ENCODE measurements at places on chromosomes 6 and 20.
A peak's percentile ranks its signal among the peaks of the same experiment; 100 is the strongest.

- no peak for DNase-seq
Observed at GRCh38 chr20:24832518-24832917, 116.6 kb upstream of the CST7 start.

GRCh38 chr6:162864911-162865310 is 137.1 kb downstream of the PACRG start:
- no peak for DNase-seq

- no peak for DNase-seq
Observed at GRCh38 chr6:21666201-21666691, 72.7 kb downstream of the SOX4 start.

- DNase-seq = no peak
Observed at GRCh38 chr6:122222761-122223160, 176.7 kb upstream of the HSF2 start.

- no peak for DNase-seq
Observed at GRCh38 chr6:42162384-42162783, 10.8 kb upstream of the GUCA1A start.

GRCh38 chr6:1538369-1538768 is 71.3 kb upstream of the FOXC1 start:
- no peak for DNase-seq

DNA sequence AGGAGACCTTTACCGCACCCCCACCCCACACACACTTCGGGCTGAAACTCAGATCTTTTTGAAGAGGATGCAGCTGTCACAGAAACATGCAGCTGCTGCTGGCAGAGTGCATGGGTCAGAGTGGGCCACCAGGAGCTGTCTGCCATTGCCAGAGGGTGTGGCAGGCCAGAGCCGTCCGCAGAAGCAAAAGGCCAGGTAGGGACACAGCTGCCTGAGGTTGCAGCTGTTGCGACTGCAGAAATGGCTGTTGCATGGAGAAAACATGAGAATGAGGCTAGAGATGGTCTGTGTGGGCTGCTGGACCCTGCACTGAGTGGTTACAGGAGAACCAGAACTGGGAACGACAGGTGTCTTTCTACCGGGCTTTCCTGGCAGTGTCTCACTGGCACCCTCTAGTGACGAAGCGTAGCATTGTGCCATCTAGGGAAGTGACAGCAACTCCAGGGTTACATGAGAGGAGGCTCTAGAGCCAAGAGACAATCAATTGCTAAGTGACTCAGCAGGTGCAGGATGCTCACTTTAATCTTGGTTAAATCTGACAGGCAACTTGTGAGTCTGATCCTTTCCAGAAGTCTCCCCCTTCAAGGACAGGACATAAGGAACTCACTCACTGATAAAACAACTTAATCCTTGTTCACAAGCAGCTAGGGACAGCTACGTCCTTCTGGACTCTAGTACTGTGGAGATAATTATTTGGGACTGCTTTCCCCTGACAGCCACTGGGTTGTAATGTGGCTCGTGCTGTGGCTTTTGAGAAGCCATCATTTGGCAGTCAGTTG is 29.1 kb upstream of the SERPINB9 start:
- DNase-seq = peak; percentile 83

DNA sequence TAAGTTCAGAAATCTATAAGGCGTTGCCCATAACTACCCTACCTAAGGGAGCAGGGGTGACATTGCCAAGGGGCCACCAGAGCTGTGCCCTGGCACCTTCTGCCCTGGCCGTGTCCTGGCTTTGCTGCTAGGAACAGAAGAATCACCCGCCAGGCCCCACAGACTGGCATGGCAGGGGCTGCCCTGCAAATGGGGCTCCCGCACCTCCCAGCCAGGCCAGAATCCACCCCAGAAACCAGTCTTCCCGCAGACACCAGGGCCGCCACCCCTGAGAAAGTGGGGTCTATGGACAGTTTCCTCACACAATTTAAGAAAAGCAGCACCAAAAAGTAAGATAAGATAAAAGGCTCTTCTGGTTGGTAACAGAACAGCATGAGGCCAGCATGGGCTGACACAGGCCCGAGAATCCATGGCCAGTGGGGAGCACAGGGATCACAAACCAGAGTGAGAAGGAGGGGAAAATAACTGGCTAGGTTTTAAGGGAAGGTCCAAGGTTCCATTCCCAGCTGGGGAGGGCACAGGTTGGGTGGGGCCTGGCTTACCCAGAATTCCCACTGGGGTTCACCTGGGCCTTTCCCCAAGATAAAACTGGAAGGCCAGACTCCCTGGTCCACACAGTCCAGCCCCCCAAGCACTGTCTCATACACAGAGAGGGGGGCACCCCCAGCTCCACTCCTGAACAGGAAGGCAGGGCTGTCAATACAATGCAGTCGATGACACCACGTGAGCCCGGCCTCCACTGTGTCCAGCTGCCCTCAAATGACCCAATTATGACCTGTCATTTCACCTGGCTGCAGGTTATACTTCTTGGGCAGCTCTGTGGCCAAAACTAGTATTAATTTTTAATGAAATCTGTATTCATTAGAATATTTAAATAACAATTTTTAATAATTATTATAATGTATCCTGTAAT is 59.4 kb downstream of the PYGB start:
- DNase-seq = no peak

- no peak for DNase-seq
Observed at GRCh38 chr6:163296835-163297519, 117.5 kb upstream of the QKI start.

DNA sequence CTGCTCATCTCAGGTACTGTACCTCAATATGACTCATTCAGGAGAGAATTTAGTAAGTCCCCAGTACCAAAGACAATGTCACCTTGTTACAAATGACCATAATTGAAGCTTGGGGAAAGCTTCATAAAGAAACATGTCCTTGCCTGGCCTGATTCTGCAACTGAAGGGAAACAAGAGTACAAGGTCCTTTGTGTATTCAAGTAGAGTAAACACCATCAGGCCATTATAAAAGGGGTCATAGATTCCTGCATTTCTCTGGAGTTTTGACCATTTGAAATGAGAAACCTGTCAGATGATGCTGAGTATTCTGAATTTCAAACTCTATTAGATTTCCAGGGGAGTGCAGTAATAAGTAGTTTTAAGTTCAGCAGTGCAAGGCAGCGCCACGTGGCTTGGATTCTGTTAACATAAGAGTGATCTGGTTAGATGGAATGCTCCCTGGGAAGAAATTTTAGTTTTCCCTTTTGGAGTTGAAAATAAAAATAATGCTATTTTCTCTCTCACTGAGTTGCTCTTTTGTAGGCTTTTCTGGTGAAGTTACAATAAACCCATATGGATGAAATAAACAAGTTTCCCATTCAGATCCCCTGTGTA is 1054.3 kb downstream of the EPHA7 start:
- DNase-seq = no peak

- no peak for DNase-seq
Observed at GRCh38 chr6:2599817-2600216, 150.9 kb downstream of the MYLK4 start.

DNA sequence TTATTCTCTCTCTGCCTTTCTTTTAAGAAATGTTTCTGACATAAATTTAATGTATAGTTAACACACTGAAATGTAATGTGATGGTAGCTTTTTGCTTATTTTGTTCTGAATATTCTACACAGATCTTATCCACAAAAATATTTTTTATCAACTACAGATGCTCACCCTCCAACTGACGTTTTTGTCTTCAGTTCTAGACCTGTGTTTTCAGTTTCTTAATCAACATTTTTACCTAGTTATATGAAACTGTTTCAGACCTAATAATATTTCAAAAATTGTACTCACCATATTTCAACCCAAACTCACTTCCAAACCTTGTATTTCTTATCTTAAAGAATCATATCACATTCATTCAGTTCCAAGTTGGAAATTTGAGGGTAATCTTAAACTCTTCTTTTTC is 452.8 kb downstream of the RFPL4B start:
- no peak for DNase-seq

DNA sequence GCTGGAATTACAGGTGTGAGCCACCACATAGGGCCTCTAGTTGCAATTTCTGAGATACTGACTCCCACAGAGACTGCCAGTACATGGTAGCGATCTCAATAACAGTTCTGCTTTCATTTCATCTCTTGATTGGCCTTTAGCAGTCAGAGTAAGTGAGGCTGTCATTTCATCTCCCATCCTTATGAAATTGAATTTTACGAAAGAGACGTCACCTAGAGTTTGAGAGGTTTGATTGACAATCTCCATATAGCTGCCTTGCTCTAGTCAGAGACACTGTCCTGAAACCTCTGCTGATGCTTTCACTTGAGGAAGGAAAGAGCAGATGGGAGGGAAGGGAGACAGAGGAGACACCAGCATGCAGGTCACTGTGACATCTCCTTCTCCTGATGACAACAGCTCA is 466.1 kb downstream of the NKAIN2 start:
- no peak for DNase-seq

- no peak for DNase-seq
Observed at GRCh38 chr20:13113731-13114130, 105.0 kb downstream of the SPTLC3 start.

DNA sequence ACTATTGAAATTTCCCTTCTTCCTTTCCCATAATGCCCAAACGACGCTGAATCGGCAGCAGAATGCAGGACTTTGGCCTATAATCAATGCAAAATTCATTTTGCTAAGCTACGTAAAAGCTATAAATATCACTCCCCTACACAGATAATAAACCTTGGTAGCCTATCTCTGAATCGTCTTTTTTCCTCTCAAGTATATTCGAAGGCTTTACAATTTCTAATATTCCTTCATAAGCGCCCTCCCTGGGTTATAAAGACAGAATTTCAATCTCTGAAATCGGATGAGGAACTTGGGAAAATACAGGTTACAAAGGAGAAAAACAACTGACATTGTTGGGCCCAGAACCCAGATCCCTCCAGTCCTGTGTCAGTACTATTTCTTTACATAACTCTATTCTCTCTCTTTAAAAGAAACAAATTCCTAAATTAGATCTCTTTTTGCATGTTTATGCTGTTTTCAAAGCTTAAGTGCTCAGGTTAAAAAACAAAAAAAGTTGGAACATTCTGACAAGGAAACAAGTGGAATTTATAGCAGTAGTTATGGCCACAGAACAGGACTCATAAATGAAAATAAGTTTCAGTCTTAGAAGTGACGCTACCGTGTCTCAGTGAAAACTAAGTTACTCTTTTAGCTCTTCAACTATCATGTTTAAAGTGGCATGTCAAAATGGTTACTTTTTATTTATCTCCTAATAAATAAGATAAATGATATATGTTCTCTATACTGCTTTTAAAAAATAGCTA is 84.5 kb downstream of the SESN1 start:
- no peak for DNase-seq

DNA sequence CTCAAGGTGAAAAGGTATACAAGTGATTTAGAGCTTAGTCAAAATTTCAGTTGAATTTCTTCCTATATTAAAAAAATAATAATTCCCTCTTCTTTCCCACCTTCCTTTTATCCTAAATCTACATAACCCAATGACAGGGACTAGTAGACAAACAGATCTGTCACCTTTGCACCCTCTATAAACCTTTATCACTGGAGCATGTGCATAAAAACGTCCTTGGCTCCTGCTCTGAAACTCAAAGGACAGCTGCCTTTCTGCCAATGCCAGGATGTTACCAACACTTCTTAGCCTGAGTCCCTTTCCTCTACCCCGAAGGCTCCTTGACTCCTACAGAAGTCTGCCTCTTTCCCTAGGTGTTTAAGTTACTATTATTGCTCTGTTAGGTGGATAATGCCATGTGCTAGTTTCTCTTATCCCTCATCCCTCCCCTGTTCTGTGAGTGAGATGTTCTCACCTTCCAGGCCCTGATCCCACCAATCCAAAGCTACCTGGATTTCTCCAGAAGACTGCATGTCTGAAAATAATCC is 4.3 kb downstream of the CLVS2 start:
- DNase-seq = no peak
